ENCODE measurements at places on chromosomes 16 and 17.

GRCh38 chr17:80471922-80472321, 4.5 kb downstream of the NPTX1 start:
- DNase-seq: no peak

DNA sequence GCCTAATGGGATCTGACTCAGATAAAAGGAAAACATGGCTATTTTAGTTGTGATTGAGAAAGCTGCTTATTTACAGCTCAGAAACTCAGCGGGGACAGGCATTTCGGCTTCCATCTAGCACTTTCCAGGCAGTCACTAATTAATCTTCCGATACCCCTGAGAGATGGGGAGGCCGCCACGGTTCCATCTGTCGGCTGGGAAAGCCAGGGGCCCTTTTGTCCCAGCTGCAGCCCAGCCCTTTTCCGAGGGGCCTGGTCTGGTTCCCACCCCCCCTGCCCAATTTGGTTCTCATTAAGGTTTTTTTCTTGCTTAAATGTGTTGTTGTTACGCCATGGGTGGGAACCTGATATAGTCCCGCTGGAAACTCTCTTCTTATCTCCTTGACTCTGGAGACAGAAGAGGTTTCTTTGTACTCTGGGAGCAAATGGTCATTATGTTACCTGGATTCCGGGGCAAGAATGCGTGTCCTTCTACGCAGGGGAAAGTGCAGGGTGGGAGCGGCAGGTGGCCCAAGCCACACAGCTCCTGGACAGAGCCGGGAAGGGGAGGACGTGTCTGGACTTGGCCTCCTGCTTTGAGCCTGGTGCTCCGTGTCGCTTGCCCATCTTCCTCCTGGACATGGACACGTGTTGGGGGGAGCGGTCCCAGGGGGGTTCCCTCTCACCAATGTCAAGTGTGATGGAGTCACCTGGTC, 50.9 kb upstream of the GSE1 start:
- no peak for DNase-seq

GRCh38 chr16:10085078-10085798, 97.0 kb downstream of the GRIN2A start:
- no peak for DNase-seq

- no peak for DNase-seq
These were observed 28.9 kb downstream of the TMEM11 start for GRCh38 chr17:21185061-21185460.

- no peak for DNase-seq
These were observed 74.7 kb upstream of the CDH5 start for GRCh38 chr16:66291833-66292232.

DNA sequence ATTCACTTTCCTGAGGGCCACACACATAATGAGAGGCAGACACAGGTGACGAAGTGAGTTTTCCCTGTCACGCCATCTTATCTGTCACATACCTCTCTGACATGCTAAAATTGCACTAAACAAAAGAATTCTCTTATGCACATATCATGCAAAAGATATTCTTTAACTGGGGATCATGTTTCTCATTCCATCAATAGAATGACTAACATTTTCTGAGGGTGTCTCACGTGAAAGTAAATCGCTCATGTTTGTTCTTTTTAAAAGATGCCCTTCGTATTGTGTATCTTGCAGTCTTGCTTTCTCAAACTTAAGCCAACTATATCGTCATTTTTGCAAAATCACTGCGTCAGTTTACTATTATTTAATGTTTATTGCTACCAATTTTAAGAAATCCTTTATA, 306.4 kb downstream of the WWOX start:
- no peak for DNase-seq

GRCh38 chr16:72932050-72932449, 115.9 kb downstream of the ZFHX3 start:
- DNase-seq: no peak

- no peak for DNase-seq
These were observed 5.7 kb upstream of the SULT1A2 start for GRCh38 chr16:28602529-28602928.

DNA sequence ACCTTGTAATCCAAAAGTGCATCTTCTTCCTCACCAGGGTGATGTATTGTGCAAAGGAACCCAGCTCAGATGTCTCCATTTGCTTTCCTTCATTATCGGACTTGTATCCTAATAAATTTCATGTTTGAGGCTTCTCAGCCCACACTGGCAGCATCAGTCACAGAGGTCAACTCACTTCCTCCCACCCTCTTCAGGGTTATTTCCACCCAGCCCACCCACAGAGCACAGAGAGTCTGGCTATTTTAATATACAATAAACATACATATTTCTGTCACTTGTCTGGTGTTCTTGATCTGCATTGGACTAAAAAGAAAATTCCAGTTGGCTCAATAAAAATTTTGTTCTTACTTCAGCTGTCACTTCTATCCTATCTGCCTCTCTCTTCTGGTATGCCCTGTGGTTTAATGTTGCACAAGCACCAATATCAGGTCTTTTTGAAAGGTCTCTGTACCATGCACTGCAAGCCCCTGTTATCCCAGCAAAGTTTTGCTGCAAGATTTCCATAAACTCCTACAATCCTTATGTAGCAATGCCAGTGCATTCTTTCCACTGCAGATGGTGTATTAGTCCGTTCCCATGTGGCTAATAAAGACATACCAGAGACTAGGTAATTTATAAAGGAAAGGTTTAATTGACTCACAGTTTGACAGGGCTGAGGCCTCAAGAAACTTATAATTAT, 201.8 kb downstream of the CDH11 start:
- DNase-seq: no peak

GRCh38 chr17:5430413-5430999, 8.4 kb downstream of the C1QBP start:
- no peak for DNase-seq

DNA sequence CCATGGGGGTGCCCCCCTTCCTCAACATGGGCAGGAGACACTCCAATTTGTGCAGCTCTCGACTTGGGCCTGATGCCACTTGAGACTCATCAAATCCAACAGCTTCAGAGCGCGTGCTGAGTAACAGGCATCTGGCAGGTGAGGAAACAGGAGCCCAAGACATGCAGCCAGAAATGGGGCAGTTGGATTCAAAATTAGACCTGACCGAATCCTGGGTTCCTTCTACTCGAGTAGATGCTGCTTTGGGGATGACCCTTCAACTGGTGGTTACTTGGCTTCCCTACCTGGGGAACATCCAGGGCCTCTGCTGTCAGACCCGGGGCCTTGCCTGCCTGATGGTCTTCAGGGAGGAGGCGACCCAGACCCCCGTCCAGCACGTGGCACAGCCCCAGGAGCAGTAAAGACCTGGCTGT, 488 bp upstream of the NTN3 start:
- DNase-seq: no peak

GRCh38 chr17:77722366-77722765, 236.1 kb upstream of the TNRC6C start:
- no peak for DNase-seq

- no peak for DNase-seq
These were observed 16.1 kb upstream of the ARHGAP44 start for GRCh38 chr17:12773153-12773552.

GRCh38 chr17:17783116-17783824, 53.5 kb downstream of the SREBF1 start:
- no peak for DNase-seq

GRCh38 chr17:6670571-6670970, 19.0 kb downstream of the C17orf100 start:
- DNase-seq: no peak

GRCh38 chr17:39913989-39914388, 4.4 kb downstream of the GSDMB start:
- DNase-seq: no peak

DNA sequence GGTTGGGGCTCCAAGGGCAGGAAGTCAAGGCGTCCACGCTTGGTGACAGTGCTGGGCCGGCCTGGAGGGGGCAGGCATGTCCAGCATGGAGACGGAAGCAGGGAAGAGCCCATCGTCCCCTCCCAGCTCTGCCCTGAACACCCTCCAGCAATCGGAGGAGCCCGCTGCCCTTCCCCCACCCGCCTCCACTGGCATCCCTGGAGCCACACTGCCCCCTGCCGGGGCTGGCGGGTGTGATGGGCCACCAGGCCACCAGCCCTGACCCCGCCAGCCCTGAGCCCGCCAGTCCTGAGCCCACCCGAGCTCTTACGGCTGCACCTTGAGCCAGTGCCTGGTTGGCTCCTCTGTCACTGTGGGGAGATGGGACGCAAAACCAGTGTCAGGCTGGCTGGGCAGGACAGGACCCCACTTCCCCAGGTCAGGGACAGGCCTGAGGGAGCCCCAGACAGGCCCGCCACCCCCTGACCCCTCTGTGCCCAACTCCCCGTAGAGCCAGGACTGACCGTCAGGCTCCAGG, 4.1 kb upstream of the CDH15 start:
- peak; percentile 67 for DNase-seq

DNA sequence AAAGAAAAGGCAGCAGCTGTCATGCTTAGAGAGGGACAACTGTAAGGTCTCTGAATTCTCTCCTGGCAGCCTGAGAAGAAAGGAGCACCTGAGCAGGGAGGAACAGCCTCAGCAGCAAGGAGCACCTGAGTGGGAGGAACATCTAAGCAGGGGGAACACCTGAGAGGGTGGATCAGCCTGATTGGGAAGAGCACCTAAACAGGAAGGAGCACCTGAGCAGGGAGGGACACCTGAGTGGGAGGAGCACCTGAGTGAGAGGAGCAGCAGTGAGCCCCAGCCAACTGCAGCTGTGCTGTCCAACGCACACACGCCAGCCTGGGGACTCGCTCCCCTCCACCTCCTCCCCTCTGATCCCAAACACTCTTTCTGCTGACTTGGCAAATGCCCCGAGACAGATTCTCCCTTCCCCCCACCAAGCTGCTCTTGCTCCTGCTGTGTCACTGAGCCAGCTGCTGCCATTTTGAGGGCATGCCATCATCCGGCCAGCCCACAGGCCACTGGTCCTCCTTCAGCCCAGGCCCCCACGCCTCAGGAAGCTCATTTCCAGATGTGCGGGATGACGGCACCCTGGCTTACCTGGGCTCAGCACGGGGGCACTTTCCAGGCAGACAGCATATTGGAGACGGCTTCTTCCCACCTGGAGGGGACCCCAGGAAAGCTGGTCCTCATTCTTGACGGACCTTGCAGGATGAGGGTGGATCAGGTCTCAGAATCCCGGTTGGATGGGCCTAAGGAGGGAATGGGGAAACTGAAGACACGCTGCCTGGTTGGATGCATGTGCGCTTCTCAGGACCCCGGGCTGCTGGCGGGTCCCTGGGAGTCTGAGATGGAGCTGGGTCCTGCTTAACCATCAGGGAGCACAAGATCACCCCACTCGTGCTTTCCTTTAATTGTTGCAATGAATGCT, 57.7 kb upstream of the RBFOX3 start:
- DNase-seq: no peak

DNA sequence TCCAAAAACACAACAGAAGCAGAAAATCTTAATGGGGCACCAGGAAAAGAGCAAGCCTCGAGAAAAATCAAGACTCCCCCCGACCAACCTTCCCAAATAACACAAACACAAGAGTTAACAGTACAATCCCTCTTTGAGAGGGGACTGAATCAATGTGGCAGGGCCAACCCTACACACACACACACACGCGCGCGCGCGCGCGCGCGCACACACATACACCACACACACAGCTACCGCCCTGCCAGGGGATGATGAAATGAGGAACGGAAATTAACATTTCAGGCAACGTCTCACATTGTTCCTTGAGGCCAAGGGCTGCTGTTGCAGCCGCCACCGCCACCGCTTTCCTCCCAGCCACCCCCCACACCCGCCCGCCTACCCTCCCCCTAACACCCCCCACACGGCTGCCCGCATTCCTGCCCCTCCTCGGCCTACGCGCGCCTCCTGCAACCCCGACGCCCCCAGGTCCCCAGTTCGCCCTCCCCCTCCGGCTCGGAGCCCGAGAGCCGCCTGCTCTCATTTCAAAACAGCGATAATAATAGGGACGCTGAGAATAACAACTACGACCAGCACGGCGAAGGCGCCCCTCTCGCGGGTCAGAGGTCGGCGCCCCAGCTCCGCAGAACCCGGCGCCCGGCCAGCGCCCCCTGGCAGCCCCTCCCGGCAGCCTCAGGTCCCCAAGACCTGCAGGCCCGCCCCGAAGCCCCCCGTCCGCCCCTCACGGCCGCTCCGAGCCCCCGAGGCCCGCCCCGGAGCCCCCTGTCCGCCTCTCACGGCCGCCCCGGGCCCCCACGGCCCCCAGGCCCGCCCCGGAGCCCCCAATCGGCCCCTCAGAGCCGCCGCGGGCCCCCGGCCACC, 1.1 kb downstream of the ANKRD11 start:
- DNase-seq: peak; percentile 88

DNA sequence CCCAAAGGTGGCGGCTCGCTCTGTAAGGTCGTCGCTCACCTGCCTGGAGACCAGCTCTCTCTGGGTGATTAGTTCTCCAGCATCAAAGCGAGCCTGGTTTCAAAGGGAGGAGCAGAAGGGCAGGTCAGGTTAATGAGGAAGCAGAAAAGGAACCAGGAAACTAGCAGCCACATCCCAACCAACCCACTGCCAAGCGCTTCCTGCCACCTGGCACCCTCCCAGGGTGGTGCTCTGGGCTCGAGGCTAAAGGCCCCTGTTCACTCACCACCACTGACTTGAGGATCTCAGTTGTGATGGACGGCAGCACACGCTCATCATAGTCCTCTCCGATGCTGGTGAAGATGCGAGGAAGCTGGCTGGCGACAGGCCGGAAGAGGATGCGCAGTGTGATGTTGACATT, 5.6 kb downstream of the PHB1 start:
- DNase-seq: no peak

GRCh38 chr16:1071561-1072225, 854 bp upstream of the SSTR5 start:
- DNase-seq: no peak

DNA sequence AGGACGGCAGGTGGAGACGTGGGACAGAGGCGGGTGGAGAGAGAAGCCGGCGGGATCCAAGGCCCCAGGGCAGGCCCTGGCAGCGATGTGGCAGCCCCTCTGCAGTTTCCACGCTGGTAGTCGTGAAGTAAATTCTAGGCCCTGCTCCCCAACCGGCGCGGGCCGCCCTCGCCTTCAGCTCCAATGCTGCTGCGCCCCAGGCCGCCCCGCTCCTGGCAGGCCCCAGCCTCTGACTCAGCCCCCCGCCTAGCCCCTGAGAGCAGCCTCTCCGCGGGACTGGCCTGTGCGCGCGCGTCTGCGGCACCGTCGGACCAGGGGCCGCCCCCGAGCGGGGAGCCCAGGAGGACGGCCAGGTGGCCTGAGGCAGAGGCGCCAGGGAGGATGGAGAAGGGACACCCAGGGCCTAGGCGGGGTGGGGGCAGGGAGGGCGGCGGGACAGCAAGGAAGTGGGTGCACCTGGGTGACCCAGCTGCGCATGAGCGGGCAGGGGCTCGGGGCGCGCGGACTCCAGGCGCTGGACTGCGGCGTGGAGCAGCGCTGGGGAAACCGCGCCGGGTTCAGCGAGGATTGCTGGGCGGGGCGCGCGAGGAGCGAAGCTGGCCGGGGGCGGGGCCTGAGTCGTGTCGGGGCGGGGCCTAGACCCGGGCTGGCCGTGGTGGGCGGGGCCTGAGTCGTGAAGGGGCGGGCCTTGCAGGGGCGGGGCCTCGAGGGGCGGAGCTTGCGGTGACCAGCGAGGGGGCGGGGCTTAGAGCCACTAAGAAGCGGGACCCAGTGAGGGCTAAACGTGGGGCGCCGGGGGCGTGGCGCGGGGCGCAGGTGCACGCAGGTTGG, 29.6 kb downstream of the ZNF778 start:
- DNase-seq: peak; percentile 69

- DNase-seq: no peak
These were observed 17.4 kb upstream of the COL1A1 start for GRCh38 chr17:50218771-50219315.

All from HL-60 (cell line).